ENCODE measurements at places on chromosomes 1 and 21.

DNA sequence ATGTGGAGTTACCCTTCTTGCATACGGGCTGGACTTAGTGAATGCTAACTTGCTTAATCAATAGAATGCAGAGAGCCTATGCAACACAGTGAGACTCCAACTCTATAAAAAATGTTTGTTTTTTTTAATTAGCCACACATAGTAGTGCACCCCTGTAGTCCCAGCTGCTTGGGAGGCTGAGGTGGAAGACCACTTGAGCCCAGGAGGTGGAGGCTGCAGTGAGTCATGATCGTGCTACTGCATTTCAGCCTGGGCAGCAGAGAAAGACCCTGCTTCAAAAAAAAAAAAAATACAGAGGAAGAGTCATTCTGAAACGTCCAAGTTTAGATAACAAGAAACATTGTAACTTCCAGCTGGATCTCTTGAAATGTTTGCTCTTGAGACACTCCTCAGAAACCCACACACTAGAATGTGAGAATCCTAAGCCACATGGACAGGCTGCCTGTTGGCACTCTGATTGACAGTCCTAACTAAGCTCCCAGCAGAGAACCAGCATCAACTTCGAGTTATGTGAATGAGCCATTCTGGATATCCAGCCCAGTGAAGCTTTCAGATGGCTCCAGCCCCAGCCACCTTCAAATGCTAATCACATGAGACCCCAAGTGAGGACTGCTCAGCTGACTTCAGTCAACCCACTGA is 20.0 kb upstream of the CAP1 start:
- H3K4me3 ChIP-seq, result no peak overlapping the region
- H3K27me3 ChIP-seq, result no peaks in the 10 kb centered on the region
- no peak for DNase-seq
- no peaks in the 10 kb centered on the region for H3K4me1 ChIP-seq
- no peaks in the 10 kb centered on the region for H3K36me3 ChIP-seq

GRCh38 chr21:46559291-46559983 is 45.4 kb downstream of the S100B start:
- H3K27me3 ChIP-seq, result no peaks in the 10 kb centered on the region
- no peak overlapping the region for H3K4me3 ChIP-seq
- H3K4me1 ChIP-seq, result no peaks in the 10 kb centered on the region

DNA sequence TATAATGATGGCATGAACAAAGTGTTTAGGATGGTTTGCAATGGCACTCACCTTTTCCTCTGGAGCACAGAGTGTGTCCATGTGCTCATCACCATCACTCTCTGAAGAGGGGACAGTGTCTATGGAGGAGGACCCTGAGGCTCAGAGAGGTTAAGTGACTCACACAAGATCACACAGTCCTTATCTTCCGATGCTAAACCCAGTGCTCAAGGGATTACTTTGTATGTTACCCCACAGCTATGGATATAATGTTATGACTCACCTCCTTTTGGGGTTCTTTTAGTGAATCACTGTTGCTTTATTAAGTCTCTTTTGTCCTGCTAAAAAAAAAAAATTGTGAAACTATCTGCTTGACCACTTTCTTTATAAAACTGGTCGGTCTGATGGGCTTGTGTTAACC is 67.6 kb downstream of the TENT5C start:
- H3K27ac ChIP-seq, result no peak overlapping the region
- H3K36me3 ChIP-seq, result no peaks in the 10 kb centered on the region
- no peak overlapping the region for H3K4me3 ChIP-seq
- H3K4me1 ChIP-seq, result no peaks in the 10 kb centered on the region

DNA sequence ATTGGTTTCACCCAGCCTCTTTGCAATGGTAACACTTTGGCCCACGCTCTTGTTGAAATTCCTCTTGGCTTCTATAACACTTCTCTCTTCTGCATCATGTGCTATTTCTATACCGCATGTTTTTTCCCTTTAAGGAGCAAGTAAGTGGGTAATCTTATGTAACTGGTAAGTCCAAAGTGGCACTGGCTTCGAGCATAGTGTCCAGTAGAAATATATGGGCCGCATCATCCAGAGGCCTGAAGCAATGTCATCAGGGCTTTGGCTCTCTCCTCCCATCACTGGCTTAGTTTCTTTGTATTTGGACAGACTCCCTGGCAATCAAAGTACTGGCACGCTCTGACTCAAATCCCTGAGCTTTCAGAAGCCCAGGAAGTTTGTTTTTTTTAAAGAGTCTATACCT is 17.5 kb downstream of the CHML start:
- H3K36me3 ChIP-seq, result no peaks in the 10 kb centered on the region
- no peaks in the 10 kb centered on the region for H3K4me1 ChIP-seq
- no peak for DNase-seq

DNA sequence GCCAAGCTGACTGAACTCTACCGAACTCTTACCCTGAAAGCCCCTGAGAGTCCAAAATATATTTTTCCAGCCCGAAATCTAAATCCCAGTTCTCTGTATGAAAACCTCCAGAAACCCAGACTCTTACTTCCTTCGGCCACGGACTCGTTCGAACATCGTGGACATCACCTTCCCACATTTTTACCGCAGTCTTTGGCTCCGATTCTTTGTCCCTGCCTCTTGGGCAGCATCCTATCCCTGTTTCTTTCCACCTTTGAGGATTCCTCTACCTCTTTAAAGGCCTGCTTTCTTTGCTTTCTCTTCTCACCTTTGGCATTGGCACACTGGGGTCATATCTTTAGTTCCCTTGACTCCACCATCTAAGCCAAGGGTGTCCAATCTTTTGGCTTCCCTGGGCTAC is 932 bp upstream of the USP24 start:
- H3K27me3 ChIP-seq, result no peaks in the 10 kb centered on the region
- peak overlapping the region; percentile 96 for H3K27ac ChIP-seq
- peaks cover 26% of the 10 kb centered on the region for H3K4me1 ChIP-seq
- H3K4me3 ChIP-seq, result peak overlapping the region; percentile 90
- no peaks in the 10 kb centered on the region for H3K36me3 ChIP-seq

- no peak overlapping the region for H3K4me3 ChIP-seq
- H3K4me1 ChIP-seq, result no peaks in the 10 kb centered on the region
- H3K36me3 ChIP-seq, result no peaks in the 10 kb centered on the region
- no peak for DNase-seq
- no peaks in the 10 kb centered on the region for H3K27me3 ChIP-seq
- no peak overlapping the region for H3K27ac ChIP-seq
These were observed 161.2 kb upstream of the IGSF21 start for GRCh38 chr1:17946434-17946833.

DNA sequence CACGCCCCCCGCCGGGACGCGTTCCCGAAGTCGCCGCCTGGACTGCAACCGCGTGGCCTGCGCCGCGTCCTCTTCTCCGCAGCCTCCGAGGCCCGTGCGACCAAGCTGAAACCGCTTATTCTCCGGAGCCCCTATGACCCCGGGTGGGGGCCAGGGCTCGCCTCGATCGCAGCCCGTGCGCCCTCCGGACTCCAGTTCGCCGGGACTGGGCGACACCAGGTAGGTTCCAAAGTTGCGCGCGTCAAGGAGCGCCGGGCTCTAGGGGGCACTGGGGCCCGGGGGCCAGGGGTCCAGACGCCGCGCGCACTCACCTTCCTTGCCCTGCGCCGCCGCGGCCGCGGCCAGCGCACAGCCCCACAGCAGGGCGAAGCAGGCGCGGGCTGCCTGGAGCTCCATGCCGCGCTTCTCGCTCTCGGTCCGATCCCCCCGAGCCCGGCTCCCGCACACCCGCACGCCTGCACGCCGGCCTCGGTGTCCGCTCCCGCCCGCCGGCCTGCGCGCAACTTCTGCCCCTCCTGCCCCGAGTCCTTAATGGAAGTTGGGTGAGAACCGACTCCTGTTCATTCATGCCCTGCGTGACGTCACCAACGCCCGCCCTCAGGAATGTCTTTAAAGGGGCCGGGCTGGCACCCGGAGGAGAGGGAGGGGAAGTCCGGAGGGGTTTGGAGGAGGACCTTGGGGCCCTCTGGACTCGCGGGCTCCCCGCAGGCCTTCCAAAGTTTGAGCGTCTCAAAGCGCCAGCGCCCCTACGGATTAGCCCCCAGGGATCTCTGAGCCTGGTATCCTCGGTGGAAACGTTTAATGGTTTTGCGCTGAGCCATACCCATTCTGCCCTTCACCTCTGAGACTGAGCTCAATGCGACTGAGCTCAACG is at the start of gene EPHA2:
EPHA2 (minus strand) TSS at position 533 of the 874 bp plus-strand sequence; CDS start at position 396, 137 bp downstream.
- peaks cover 49% of the 10 kb centered on the region for H3K4me1 ChIP-seq
- H3K4me3 ChIP-seq, result peak within 1 kb of the TSS; percentile 76
- H3K27me3 ChIP-seq, result no peaks in the 10 kb centered on the region
- peak; percentile 96 for DNase-seq
- no peaks in the 10 kb centered on the region for H3K36me3 ChIP-seq

DNA sequence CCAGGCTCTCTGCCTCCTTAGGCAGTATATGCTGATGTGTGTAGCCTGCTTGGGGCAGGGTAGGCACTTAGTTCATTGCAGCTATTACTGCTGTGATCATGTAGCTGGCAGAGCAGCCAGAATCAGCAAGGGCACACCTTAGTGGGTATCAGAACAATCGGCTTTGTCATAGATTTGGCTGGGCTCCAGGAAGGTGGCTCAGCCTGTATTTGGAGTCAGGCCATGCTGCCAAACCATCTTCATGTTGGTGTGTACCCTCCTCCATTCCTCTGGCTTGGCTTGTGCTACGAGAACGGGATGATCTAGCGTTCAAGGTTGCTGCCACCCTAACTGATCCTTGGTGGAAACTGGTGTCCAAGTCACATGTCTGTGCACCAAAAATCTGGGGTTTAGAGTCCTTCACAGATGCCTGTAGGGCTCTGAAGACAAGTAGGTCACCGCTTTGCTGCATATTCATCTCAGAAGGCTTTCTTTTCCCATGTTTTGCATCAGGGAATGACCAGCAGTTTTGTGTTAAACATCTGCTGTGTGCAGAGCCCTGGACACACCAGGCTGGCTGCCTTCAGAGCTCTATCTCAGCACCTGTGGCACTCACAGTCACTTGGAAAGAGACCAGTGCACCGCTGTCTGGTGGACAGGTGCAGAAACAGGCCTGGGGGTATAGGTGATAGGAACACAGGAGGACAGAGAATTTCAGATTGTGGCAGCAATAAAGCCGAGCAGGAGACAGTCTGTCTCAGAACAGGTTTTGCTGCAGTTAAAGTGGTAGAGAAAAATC is 23.7 kb downstream of the VANGL1 start:
- no peak overlapping the region for H3K4me3 ChIP-seq
- DNase-seq, result no peak
- no peak overlapping the region for H3K27ac ChIP-seq
- H3K27me3 ChIP-seq, result no peaks in the 10 kb centered on the region
- peaks cover 9% of the 10 kb centered on the region for H3K4me1 ChIP-seq
